ENCODE measurements at places on chromosomes 1 and 21. TPM values are rescaled to one million over a fixed set of nuclear protein-coding genes. Genes with fewer than 3 reads are reported as not detected.

DNA sequence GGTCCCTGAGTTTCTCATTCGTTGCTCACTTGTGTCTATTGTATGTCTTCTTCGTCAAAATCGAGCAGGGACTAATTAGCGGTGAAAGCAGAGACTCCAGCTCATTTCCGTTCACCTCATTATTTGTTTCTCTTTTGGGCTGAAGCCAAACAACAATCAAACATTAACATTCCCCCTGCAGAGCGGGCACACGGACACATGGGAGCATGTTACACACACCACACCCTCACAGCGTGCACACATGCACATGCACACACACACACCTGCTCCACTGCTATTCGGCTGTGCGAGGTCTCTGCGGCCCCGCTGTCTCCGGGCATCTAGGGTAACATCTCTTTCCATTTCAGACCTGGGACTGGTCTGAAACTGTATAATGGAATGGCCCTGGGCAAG, 58.5 kb upstream of the LRRC8D start:
- DNase-seq: no peak

DNA sequence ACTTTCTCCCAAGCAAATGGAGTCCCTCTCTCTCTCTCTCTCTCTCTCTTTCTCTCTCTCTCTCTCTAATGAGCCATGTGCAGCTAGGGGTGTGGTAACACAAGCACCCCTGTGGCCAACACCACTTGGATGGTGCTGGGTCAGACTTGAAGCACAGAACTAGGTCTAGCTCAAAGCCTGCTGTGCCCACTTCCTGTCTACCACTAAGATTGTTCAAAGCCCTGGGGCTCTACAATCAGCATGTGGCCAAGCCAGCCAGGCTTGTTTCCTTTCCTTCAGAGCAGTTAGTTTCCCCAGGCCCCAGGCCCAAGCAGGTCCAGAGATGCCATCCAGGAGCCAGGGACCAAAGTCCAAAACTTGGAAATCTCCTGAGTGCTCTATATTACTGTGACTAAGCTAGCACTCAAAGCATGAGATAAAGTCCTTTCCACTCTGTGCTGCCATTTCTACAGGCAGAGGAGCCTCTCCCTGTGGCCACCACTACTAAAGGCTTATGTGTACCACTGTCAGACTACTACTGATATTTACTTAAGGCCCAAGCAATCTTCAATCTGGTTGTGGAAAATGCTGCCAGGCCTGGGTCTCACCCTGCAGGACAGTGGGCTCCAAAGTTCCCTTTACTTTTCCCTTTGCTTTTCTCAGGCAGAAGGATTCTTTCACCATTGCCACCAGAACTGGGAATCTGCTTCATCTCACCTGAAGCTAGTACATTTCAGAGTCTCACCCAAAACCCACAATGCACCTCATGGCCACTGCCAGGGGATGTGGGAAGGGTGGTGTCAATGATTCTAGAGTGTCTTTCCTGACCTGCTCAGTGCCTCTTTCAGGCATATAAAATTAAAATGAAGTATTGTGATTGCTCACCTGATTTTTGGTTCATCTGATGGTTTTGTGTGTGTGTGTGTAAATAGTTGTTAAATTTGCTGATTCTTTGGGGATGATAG, 999.5 kb downstream of the NCAM2 start:
- DNase-seq: no peak

GRCh38 chr1:50724626-50725286, 235.3 kb downstream of the FAF1 start:
- DNase-seq: no peak

- DNase-seq: no peak
These were observed 41.7 kb upstream of the PTCH2 start for GRCh38 chr1:44884746-44885145.

DNA sequence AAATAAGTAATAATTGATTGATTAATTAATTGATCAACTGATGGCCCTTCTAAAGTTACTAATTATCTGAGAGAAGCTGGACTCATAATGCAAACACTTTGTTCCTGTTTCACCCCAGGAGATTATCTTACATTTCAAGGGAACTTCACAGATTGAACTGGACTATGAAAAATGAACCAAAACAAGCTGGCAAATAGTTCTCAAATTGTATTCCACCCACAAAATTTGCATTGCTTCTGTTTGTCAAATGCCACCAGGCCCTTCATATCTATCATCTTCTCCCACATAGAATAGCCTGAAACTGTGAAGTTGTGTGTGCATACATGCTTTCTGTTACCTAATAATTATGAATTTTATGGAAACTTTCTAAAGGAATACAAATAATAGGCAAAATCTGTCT, 104.0 kb downstream of the ZNF281 start:
- DNase-seq: no peak

DNA sequence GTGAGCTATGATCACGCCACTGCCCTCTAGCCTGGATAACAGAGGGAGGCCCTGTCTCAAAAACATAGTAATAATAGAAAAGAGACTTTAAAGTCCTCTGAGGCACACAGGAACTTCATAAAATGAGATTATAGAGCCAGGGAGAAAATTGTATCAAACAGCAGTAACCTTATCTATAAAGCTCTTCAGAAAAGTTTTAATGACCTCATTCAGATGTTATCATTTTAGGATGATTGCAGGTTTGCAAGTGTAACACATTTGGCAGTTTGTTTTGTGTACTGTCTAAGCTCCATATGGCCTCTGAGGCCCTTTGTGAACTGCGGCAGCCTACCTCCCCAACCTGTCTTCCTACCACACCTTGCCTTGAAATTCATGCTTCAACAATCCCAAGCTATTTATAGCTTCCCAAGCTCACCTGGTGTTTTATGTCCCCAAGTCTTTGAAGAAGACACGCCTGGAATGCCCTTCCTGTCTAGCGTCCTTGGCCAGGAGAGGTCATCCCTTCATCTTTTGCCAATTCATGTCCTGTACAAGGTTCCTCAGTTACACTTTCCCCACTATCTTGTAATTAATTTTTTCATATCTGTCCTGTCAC, 8.5 kb upstream of the AKNAD1 start:
- DNase-seq: no peak

DNA sequence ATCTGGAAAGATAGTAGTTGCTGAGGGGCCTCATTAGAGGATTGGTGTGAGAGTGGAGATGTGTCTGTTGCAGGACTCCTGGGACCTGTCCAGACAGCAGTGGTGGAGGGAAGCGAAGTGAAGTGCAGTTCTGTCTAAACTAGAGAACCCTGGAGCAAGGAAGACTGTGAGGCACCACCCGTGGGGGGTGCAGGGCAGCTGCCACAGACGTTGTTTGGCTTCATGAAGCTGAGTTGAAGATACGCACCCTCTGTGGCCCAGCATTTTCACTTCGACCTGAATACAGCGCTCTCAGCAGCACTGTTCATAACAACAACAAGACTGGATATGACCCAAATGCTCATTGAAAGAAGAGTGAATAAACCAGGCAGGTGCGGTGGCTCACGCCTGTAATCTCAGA, 29.3 kb downstream of the ABCG1 start:
- DNase-seq: no peak

- DNase-seq: no peak
These were observed 4.7 kb upstream of the SLC5A9 start for GRCh38 chr1:48217856-48218255.

DNA sequence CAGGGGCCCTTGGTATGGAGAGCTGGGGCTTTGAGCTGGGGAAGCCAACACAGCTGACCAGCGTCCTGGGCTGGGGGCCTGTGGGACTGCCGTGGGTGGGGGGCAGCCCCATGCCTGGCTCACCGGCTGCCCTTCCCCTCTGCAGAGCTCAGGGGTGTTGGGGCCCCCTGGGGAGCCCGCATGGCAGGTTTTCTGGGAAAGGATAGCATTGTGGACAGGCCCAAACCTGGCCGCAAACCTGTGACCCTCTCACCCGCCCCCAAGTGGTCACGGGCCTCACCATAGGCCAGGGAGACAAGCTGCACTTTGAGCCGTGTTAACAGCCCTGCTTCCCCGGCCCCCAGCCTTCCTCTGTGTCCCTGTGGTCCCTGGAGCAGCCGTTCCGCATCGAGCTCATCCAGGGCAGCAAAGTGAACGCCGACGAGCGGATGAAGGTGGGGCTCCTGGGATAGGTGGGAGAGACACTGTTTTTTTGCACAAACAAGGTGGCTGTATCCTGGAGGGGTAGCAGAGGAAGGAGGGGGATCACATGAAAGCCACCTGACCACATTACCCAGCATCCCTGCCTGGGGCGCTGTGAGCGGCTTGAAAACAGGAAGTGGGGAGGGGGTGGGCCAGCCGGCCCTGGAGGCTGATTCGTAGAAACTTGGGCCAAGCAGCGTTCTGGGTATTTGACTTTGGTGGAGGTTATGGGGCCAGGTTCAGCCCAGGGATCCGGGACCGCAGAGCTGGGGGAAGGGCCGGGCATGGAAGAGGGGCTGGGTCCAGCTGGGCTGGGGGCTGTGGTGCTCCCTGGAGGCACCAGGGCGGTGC, 65.9 kb downstream of the PIK3CD start:
- DNase-seq: peak; percentile 69

DNA sequence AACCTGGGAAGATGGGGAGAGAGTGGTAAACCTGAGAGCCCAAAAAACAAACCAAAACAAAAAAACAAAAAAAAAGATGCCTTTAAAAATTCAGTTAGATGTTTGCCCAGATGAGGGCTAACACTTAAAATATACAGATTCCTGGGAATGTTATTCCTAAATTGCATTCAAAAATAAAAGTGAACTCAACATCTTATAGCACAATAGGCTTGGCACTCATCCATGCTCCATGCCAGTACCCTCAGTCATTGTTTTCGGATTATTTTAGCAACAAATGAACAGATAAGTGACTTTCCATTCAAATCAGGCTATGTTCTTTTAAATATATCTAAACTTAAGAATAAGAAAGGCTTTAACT, 3.7 kb downstream of the ATP1A1 start:
- DNase-seq: no peak

DNA sequence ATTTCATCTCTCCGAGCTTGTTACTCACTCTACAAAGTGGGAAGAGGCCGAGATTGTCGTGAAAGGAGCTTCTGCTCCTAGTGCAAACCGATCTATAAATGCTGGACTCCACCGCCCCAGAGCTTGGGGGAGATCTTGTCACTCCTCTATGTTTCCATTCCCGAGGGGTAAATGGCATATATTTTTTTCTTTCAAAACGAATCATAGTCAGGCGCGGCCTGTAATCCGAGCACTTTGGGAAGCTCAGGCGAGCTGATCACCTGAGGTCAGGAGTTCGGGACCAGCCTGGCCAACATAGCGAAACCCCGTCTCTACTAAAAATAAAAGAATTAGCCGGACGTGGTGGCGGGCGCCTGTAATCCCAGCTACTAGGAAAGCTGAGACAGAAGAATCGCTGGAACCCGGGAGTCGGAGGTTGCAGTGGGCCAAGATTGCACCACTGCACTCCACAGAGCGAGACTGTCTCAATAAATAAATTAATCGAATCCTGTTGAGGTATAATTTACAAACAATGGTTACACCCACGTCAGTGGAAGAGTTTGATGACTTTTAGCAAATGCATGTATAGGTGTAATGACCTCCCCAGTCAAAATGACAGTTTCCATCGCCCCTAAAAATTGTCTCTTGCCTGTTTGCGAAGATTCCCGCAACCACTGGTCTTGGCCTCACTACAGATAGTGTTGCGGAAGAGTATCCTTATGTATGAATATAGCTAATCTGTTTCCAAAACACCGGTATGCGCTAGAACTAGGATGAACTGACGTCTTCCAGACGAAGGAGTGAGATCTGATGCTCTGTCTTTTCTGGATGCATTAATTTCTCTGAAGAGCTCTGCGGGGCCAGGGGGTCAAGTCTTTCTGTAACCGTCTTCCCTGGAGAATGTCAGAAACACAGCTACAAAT, 840 bp upstream of the HEATR1 start:
- peak; percentile 10 for DNase-seq

- no peak for DNase-seq
These were observed 49.7 kb downstream of the LRRC8C start for GRCh38 chr1:89682611-89683010.

DNA sequence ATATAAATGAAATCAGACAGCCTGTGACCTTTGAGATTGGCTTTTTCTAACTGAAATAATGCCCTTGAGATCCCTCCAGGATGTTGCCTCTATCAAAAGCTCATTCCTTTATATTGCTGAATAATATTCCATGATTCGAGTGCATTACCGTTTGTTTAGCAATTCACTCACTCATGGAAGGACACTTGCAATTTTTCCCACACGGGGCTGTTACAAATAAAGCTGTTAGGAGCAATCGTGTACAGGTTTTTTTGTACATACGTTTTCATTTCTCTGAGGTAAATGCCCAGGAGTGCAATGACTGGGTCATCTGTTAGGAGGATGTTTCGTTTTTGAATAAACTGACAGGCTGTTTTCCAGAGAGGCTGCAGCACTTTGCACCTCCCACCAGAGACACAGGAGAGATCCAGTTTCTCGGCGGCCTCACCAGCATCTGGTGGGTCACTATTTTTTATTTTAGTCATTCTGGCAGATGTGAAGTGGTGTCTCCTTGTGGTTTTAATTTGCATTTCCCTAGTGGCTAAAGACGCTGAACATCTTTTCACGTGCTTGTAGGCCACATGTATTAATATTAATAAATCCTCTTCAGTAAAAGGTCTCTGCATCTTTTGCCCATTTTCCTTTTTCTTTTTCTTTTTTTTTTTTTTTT, 11.0 kb downstream of the PRDM15 start:
- DNase-seq: no peak

GRCh38 chr1:239255628-239256160, 130.7 kb upstream of the CHRM3 start:
- no peak for DNase-seq

DNA sequence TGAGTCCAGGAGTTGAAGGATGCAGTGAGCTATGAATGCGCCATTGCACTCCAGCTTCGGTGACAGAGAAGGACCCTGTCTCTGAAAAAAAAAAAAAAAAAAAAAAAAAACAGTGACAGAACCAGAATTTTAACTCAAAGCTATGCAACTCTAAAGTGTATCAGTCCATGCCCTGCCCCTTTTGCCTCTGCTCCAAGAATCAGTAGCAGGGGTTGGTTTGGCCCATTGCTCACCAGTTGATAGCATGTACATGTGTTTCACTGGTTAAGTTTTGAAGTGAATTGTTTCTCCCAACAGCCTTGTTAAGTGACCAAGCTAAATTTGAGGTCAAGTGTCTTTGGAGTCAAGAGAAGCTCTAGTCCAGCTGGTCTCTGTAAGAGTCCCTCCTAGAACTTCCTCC, 245.9 kb downstream of the PLPP3 start:
- no peak for DNase-seq

DNA sequence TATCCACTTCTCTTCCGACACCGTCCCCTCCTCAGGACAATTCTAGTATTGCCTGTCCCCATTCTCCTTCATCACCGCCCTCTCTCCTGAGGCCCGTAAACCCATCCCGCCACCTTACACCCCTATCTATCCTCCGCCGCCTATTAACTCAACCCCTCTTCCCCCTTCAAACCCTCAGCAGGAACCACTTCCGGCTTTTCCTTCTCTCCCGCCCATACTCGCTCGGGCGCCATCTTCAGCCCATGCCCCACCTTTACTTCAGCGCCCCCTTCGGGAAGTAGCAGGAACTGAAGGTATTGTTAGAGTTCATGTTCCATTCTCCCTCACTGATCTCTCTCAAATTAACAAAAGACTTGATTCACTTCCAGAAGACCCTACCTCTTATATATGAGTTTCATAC, 31.6 kb downstream of the VN1R5 start:
- no peak for DNase-seq

The PPP1R12B gene
- total RNA-seq: 20.6 TPM

The HAO2 gene
- not detected for total RNA-seq

Measured in osteoblast (primary cell).